ENCODE measurements at places on chromosomes 7 and 10.

DNA sequence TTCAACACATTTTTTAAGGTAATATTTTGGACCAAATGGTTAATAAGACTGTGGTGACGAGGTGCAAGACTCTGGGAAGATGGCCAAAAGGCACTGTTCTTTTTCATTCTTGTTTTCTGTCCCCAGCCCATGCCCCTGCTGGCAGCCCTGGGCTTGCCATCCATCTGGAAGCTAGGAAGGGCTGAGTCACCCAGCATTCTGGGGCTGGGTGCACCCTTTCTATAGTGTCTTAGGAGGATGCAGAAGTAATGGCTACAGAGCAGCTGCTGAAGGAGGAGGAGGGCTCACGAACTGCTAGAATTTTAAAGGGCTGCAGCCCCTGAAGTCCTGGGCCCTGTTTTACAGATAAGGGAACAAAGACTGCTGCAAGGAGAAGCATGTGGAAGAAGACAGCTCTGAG, 42.8 kb upstream of the ZNF32 start:
- DNase-seq = no peak

DNA sequence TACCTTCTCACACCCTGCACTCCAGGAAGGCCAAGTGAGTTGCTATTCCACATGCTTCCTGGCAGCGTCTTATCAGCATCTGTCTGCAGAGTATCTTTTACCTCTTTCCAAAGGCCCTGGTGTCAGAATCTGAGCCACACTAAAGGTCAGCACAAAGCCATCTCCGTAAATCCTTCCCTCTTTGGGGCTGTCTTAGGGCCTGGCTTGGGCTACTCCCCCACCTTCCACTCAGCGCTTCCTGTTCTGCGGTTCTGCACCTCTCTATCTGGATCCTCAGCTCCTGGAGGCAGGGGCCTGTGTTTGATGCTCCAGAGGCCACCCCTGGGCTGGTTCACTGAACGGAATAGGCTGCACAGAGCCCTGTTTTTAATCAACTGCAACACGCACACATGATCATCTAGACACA, 334.8 kb upstream of the GALNT17 start:
- DNase-seq = no peak

GRCh38 chr10:50431791-50432190, 180.5 kb upstream of the ASAH2 start:
- DNase-seq = no peak

DNA sequence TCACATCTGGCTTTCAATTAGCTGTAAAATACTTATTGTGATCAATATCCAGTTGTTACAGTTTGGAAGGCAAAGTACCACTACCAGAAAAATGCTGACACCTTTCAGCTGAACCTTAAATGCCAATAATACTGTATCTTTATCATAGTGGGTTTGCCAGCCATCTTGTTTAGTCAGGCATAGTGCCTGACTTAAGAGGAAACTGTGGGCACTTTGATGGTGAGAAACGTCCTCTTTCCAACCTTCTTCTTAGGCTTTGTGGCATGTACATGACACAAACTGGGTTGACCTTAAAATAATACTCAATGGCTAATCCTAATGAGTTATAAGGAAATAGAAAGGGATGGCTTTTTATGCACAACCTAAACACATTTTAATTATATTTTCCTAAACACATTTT, 52.3 kb upstream of the PRR15 start:
- DNase-seq = no peak

Measured in glutamatergic neuron (in vitro differentiated cells).